Right cardiac atrium (tissue), 5 donors: ENCODE measurements at places on chromosomes 7 and 10. TPM values are rescaled to one million over a fixed set of nuclear protein-coding genes. Genes with fewer than 3 reads are reported as not detected.

DNA sequence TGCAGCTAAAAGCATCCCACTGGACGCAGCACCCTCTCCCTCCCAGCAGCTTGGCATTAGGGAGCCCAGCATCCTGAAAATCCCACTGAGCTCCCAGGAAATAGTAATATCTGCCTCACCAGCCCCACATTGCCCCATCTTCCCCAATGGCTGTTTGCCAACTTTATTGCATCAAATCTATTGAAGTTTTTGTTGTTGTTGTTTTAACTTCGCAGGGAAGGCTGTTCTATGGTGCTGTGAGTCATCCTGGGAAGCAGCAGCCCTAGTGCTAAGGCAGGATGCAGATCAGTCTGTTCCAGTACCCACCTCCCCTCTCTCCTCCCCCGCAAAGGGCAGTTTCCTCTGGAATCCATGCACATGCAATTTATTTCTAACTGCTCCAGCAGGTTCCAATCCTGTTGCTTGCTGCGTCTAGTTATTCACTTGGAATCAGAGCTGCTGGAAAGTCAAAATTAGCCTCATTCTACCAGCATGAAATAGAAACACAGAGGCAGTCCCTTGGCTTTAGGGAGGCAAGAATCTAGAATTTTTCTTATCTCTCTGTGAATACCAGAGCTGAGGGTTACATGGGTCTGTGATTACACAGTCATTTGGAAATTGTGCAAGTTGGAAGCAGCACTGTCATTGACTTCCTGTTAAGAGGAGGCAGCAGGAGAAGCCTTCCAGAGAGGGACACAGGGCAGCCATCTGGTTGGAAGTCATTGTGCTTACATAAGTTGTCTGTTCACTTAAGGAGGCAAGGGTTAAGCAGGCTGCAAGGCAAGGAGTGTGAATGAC lies 115.9 kb upstream of the CACUL1 start:
- peak; percentile 53 for DNase-seq

PRKCQ gene
- 0.17 TPM for total RNA-seq

- DNase-seq = peak; percentile 86
Measured at GRCh38 chr10:124530215-124530665, 68.6 kb downstream of the LHPP start.

DNA sequence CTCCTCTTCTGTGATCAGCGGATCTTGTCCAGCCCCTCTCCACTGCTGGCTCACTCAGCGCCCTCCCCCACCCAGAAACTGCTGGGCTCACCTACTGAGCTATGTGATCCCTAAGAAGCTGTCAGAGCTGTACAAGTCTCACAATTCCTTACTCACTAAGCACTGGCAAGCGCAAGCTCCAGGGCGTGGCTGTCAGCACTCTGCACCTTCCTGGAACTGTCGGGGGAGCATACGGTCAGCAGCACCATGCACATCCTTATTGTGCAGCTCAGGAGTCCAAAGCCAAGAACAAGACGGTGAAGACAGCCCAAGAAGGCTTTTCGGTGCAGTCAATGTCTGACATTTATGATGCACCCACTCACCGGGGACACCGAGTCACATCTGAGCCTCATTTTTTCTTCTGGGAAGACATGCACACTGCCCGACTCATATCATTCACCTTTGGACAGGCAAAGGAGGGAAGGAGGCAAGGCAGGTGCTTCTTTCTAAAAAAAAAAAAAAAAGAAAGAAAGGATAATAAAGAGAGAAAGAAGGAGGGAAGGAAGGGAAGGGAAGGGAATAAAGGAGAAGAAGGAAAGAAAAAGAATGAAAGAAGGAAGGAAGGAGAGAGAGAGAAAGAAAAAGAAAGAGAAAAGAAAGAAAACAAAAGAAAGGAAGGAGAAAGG lies 56.3 kb downstream of the ASB13 start:
- no peak for DNase-seq
